ENCODE measurements at places on chromosomes 1 and 21.

GRCh38 chr1:169360415-169360814 is 7.2 kb downstream of the NME7 start:
- DNase-seq, result no peak

DNA sequence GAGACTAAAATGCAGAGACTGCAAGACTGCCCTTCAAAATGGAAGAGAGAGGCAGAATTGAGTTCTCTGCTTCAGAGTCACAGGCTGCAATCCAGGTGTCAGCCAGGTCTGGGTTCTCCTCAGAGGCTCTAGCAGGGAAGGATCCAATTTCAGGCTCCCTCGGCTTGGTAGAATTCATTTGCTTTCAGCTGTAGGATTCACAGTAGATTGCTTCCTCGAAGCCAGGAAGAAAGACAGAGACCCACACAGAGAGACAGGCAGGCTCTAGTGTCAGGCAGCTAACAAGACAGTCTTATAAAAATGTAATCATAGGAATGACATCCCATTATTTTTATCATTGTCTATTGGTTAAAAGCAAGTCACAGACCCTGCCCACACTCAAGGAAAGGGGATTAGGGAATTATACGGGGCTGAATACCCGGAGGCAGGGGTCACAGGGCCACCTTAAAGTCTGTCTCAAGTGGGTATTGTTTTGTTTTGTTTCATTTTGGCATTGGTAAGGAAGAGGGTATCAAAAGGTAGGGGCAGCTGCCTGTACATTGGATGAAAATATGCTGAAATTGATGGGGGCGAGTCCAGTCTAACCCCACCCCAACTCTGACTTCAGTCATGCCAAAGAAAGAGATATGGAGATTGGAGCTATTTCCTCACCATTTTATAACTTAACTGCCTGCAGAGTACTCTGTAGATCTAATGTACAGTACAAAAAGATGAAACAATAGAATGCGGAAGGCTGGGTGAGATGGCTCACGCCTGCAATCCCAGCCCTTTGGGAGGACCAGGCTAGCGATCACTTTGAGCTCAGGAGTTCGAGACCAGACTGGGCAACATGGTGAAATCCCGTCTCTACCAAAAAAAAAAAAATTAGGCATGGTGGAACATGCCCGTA is 9.5 kb upstream of the TBCE start:
- no peak for DNase-seq

- no peak for DNase-seq
Observed at GRCh38 chr1:11938722-11939526, 4.4 kb downstream of the PLOD1 start.

- DNase-seq, result no peak
Observed at GRCh38 chr1:172973424-172973823, 77.3 kb downstream of the TNFSF18 start.

DNA sequence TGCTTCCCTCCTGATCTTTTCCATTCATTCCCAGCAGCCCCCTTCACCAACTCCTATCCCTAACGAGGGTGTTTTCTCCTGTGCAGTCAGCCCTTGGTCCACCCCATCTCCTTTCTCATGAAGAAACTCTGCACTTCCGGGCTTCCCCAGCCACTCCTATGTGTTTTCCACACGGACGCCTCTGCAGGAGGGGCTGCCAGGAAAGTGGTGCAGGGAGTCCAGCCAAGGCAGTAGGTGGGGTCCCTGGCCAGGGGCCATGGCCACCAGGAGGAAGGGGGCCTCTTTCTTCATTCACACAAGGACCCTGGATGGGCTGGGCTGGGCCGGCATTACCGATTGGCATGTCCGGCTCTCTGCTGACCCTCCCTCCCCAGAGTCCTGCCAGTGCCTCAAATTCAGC is 72.8 kb upstream of the EFHD2 start:
- DNase-seq, result no peak

GRCh38 chr1:155174324-155175280 is 953 bp downstream of the TRIM46 start:
- peak; percentile 55 for DNase-seq

- DNase-seq, result no peak
Observed at GRCh38 chr1:94544706-94545490, 3.3 kb upstream of the F3 start.

DNA sequence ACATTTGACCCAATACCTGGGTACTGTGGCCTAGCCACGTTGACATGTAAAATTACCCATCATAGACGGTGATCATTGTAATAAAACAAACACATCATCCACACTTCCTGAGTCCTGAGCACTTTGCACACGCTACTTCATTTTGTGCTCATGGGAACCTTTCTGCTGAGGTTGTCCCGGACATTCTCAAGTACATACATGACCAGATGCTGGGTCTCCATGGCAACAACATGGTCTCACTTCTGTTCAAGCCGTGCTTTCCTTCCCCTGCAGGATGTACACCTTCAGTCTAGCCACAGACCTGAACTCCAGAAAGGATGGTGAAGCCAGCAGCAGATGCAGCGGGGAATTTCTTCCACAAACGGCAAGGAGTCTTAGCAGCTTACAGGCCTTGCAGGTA is 22.7 kb downstream of the UBASH3A start:
- no peak for DNase-seq

DNA sequence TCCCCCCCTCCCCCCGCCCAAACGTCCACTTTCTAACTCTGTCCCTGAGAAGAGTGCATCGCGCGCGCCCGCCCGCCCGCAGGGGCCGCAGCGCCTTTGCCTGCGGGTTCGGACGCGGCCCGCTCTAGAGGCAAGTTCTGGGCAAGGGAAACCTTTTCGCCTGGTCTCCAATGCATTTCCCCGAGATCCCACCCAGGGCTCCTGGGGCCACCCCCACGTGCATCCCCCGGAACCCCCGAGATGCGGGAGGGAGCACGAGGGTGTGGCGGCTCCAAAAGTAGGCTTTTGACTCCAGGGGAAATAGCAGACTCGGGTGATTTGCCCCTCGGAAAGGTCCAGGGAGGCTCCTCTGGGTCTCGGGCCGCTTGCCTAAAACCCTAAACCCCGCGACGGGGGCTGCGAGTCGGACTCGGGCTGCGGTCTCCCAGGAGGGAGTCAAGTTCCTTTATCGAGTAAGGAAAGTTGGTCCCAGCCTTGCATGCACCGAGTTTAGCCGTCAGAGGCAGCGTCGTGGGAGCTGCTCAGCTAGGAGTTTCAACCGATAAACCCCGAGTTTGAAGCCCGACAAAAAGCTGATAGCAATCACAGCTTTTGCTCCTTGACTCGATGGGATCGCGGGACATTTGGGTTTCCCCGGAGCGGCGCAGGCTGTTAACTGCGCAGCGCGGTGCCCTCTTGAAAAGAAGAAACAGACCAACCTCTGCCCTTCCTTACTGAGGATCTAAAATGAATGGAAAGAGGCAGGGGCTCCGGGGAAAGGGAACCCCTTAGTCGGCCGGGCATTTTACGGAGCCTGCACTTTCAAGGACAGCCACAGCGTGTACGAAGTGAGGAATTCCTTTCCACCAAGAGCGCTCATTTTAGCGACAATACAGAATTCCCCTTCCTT is 158.1 kb downstream of the RUNX1 start:
- DNase-seq, result no peak

DNA sequence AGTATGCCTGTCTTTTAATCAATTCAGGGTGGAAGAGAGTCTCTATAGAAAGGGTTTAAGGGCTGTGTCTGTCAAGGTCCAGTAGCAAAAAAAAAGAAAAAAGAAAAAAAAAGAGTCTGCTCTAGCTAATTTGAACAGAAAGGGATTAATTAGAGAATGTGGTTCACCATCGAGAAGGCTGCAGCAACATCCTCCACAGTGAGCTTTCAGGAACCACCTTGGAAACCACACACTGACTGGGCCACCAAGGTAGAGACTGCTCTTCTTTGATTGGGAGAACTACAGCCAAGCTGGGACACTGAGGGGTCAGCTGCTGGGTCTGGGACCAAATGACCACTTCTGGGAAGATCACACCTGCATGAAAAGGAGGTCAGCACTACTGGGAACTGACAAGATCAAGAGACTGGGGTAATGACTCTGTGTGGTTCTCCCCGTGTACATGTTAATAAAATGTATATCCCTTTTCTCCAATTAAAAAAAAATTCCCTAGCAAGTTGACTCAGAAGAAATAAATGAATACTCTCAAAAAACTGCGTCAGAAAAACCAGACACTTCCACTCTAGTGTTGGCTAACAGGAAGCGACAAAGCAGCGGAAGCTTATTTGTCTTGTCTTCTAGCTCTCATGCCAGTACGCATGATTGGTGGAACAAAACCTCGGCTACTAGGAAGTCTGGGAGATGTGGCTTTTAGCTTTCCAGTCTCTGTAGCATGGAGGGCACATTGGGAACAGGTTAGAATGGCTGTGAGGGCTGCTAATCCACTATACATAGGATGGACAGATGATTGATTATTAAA is 60.0 kb upstream of the IVNS1ABP start:
- no peak for DNase-seq

DNA sequence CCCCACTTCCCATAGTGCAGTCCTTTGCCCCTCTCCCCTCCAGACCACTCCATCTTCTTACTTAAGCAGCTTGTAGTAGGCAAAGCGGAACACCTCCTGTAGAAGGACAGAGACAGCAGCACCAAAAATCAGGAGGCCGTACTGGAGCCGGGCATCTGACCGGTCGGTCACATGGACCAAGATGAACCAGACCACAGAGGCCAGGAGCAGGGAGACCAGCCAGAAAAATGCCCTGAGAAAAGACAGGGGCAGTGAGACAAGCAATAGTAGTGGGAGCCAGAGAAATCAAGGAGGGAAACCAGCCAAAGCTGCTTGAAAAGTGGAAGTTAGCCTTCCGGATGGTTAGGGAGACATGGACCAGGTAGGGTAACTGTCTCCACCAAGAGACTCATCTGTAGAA is 920 bp downstream of the APH1A start:
- DNase-seq, result no peak

Data from stimulated activated CD4-positive, alpha-beta T cell treated with anti-CD3 and anti-CD28 coated beads, Interleukin-1b, Interleukin-23, amount 100 ng/mL, for 48 hours (primary cell).